ENCODE measurements at places on chromosomes 1 and 21.
A peak's percentile ranks its signal among the peaks of the same experiment; 100 is the strongest.

GRCh38 chr1:58902830-58903513, 119.1 kb upstream of the JUN start:
- no peak for DNase-seq

GRCh38 chr1:34885405-34886247, 26.1 kb upstream of the SMIM12 start:
- peak; percentile 56 for DNase-seq

- peak; percentile 82 for DNase-seq
Measured at GRCh38 chr1:160206421-160207117, 1.4 kb downstream of the PEA15 start.

GRCh38 chr21:42527489-42528158, 14.0 kb downstream of the SLC37A1 start:
- no peak for DNase-seq

DNA sequence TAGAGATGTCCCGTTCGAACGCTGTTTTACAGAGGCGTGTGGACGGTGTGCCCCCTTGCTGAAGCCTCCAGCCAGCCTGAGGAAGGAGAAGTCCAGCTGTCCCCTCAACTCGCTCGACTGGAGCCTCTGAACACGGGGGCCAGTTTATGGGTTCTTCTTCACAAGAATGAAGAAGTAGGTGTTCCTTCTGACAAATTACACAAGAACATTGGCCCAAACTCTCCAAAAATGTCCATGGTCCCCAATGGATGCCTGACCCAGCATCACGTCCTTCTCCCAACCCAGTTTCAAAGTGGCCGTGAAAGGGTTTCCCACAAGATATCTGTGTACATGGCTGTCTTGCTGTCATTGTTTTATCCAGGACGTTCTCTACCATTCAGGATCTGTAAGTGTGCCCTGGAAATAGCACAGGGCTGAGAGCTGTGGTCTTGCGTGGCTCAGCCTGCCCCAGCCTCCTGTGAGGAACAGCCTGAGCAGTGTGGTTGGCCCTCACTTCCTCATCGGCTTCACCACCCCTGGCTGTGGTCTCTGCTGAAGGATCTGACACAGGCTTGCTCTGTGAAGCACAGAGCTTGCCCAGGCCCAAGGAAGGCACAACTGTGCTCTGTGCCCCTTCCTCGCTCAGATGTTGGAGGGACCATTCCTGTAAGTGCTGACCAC, 1.0 kb upstream of the S100B start:
- DNase-seq = no peak

DNA sequence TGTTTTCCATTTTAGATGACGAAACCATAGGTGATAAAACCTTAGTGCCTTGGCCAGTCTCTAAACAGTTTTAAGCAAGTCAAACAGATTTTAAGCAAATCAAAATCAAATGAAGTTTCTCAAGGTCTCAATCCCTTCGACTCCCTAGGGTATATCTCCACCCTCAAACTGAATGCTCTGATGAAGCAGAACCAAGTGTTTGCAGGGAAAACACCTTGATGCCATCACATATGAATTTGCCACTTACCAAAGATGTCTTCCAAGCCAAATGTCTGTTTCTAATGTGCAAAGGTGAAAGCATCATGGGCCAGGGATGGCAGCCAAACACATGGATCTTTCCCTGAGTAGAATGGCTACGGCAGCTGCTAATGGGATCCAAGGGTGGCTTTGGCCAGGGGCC, 116.4 kb upstream of the COP1 start:
- DNase-seq = no peak

- DNase-seq = peak; percentile 50
Measured at GRCh38 chr1:47755101-47755990, 241.8 kb downstream of the TRABD2B start.

- no peak for DNase-seq
Measured at GRCh38 chr1:32350785-32351398, 11.4 kb downstream of the FAM229A start.

DNA sequence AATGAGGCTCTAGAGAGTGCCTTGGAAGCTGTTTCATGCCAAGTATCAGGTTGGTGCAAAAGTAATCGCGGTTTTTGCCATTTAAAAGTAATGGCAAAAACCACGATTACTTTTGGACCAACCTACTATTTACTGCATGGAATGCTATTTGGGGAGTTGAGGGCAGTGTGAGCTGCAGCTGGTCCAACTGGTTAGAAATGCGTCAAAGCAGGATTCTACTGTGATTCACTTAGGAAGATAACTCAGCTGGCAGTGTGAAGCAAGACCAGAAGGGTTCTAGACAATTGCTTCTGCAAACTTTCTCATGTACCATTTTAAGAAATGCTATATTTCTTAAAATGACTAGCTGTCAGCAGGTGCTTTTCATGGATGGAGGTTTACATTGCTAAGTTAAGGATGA, 21.2 kb upstream of the PLA2G2C start:
- DNase-seq = no peak

- peak; percentile 78 for DNase-seq
Measured at GRCh38 chr21:44752671-44753235, 41.4 kb upstream of the TSPEAR start.

GRCh38 chr1:150563340-150564038, 14.3 kb downstream of the ADAMTSL4 start:
- DNase-seq = peak; percentile 60

DNA sequence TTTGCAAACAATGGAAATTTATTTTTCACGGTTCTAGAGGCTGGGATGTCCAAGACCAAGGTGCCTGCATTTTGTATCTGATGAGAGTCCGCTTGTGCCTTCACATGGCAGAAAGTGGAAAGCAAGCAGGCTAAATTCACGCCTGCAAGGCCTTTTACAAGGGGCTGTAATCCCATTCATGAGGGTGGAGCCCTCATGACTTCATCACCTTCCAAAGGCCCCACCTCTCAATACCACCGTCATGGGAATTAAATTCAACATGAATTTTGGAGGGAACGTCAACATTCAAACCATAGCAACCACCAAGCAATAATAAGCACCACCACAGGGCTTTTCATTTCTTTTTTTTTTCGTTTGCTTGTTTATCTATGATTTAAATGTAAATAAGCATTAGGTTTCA, 115.3 kb downstream of the C1orf21 start:
- no peak for DNase-seq

DNA sequence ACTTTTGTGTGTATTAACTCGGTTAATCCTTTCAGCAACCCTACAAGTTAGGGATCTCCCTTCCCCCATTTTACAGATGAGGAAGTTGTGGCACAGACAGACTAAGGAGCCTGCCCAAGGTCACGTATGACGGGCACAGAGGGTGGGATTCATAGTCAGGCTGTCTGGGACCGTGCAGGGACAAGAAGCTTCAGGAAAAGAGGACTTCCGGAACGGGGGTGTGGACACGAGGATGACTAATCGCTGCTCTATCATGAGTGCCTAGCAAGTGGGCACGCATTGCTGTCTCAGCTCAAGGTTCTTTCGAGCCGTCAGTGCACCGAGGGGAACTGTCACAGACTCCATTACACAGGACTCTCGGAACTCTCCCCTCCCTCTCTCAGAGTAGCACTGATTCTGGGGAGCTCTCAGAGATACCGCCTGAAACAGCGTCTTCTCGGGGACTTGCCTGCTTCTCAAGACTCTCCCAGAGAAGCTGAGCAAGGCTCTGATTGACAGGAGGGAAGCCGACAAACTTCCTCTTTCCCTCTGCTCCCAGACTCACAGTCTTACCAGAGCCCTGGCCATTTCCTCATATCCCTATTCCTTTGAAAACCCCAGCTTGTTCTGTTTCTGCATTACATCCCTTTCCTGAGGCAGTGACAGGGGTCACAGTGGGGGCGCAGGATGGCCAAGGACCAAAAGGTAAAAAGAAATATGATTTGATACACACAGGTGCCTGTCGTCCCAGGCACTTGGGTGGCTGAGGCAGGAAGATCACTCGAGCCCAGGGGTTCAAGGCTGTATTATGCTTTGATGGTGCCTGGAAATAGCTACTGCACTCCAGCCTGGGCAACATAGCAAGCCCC, 14.4 kb downstream of the FHAD1 start:
- DNase-seq = peak; percentile 74

GRCh38 chr1:77732090-77732489, 27.6 kb downstream of the USP33 start:
- DNase-seq = no peak

DNA sequence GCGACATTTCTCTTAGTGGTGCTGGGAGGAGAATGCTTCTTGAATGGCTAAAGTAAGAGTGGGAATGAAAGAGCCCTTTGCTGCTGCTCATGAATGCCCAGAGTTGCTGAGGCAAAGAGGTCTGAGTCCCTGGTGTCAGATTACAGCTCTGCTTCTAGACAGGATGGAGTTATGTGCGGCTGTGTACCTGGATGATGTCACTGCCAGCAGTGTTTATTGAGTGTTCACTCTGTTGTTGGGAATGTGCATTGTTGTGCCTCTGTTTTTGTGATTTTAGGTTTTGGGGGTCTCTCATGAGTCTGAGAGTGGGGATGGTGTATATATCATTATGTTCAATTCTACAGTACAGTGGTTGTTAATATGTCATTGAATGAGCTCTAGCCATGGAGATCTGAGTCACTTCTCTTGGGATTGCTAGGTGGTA, 2.7 kb downstream of the CDC14A start:
- DNase-seq = peak; percentile 68

DNA sequence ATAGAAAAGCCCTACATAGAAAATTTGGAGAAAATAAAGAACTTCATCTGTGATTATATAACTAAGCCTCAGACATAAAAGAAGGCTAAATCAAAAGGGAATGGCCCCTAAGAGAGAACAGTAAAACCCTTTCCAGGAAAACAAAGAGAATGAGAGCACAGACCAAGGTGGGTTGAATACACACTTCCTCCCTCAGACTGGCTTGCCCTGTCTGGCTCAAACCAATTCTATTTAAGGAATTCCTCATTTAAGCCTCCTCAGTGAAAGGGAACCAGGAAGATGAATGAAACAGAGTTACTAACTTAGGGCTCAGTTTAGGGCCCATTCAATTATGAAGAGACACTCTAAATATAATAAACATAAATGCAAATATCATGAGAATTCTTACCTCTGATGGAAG, 10.6 kb upstream of the SYT14 start:
- DNase-seq = no peak

- DNase-seq = peak; percentile 45
Measured at GRCh38 chr1:34101151-34101550, 63.9 kb downstream of the CSMD2 start.

DNA sequence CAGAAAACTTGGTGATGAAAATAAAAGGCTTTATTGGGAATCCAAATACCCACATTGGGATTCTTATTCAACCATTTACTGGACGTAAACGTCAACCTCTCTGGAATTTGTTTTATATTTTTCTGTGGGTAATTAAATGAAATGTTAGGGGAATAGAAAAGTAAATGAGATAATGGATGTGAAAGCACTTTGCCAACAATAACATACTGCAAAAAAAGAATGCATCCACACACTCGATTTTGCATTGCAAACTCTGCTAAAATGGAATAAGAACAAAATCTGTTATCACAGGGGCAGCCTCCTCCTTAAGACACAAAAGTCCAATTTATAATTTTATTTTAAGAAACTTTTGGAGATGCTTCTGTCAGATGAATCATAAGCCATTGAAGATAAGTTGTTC, 88.4 kb downstream of the ERG start:
- DNase-seq = no peak

GRCh38 chr1:230073371-230074035, 6.5 kb downstream of the GALNT2 start:
- peak; percentile 80 for DNase-seq

DNA sequence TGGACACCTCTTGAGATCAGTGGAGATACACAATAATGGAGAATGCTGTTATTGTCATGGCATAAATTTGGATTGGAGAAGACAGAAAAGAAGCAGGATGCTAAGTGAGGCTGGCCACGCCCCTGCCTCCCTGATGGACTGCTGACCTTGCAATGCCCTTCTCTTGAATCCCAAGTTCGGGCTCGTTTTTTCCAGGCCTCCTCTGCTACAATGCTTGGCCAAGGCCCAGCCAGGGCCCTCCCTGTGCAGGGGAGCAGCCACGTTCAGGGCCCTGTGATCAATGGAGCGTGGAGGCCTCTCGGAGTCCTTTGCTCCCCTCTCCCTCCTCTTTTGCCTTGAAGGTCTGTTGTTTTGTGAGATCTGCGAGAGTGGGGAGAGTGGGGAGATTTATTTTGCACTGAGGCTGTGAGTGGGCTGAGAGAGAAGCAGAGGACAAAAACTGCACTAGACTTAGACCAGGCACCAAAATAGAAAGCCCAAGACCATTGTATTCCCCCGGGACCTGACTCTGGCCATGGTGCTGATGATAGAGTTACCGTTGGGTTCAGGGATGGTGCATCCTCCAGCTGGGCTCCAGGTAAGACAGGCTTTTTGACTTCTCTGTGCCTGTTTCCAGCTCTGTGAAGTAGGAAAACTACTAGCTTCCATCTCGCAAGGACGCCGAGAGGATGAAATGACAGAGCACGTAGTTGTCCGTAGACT, 268.6 kb downstream of the KAZN start:
- no peak for DNase-seq

DNA sequence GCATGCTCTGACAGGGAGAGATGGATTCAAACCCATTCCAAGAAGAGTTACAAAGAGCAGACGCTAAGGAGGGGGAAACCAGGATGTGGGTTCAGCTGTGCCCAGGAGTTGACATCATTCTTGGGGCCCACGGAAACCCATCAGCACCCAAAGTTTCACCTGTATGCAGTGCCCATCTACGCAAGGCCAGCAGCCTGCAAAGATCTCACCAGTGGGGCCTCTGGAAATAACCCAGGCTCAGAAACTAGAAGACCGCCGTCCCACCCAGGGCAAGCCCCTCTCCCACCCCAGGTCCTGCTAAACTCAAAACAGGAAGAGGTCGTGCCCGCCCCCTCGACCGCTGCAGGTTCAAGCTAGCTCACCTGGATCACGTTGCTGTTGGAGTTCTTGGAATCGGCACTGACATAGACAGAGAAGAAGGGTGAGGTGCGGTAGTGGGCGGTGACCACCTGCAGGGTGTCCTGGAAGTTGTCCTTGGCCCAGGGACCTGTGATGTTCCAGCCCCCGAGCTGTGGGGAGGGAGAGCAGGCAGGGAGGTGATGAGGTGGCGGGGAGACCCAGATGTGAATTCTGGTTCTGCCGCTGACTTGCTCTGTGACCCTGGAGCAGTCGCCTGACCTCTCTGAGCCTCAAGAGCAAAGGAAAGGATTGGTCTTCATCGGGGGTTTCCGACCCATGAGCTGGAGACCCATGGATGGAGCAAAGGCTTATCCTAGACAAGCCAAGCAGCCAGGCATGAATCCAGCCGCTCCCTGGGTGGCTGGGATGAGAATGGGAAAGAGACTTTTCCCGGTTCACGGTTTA, 31.7 kb downstream of the ECE1 start:
- DNase-seq = no peak

Measured in Daoy (cell line).